ENCODE measurements at places on chromosomes 5 and 9.

DNA sequence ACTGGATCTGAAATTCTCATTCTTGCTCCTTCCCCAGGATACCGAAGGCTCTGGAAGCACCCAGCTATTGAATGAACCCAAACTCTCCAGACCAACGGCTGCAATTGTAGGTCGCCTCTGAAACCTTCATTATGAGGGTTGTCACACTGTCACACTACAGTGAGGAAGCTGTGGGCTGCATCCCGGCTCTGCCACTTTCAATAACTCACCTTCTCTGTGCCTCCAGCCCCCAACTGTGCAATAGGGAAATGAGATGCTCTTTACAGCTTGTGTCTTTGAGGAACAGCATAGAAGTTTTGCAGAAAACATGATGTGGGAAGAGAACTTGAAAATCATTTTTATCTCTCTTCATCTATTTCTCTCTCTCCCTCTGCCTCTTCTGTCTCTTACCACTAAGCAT lies 69.6 kb upstream of the TGFBR1 start:
- H3K27me3 ChIP-seq = no peaks in the 10 kb centered on the region
- H3K27ac ChIP-seq = no peak overlapping the region
- H3K4me3 ChIP-seq = no peak overlapping the region
- H3K4me1 ChIP-seq = peaks cover 50% of the 10 kb centered on the region
- H3K36me3 ChIP-seq = peaks cover under 1% of the 10 kb centered on the region
- no peak for DNase-seq

DNA sequence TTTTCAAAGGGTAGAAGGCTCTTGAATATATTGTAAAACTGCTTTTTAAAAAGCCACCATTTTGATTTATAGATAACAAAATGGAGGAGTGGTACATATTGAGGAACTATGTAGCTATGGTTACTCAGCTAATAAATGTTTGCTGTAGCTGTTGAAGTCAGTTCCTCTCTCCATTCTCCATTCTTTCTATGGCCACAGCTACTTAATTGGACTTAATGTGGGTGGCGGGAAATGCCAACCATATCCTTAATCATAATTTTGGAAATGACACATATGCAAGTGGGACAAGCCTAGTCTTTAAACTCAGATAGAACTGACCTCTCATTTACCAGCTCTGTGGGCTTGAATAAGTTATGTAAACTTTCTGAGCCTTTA lies 10.6 kb downstream of the CDKN2A start:
- H3K27ac ChIP-seq = no peak overlapping the region
- H3K4me1 ChIP-seq = peaks cover 9% of the 10 kb centered on the region
- peaks cover 72% of the 10 kb centered on the region for H3K27me3 ChIP-seq
- H3K4me3 ChIP-seq = no peak overlapping the region
- H3K36me3 ChIP-seq = peaks cover 7% of the 10 kb centered on the region

GRCh38 chr5:176810687-176811501 lies 535 bp downstream of the UNC5A start:
- H3K36me3 ChIP-seq = no peaks in the 10 kb centered on the region
- peak overlapping the region; percentile 53 for H3K4me3 ChIP-seq
- H3K27ac ChIP-seq = no peak overlapping the region
- DNase-seq = no peak

DNA sequence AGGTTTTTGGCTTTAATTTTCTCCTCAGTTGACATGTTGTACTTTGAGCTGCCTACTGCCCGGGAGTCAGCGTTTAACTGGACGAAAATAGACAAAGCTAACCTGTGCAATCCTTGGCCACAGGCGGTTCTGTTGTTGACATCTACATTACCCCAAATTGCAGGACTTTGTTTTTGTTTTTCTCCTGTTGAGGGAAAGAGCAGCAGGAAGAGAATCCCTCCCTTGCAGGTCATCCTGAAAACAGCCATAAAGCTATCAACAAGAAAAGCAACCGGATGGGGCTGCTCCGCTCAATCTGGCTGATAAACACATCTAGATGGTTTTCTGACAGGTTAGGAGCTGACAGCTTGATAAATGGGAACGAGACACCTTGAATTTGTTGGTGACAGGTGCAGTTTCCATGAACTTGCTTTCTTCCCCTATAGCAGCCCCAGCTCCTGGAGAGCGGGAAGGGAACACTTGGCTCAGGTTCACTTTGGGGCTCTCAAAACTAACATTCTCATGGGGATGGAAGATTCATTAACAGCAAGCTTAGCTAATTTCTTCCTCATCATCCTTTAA lies 331.5 kb downstream of the SLIT3 start:
- H3K4me1 ChIP-seq = no peaks in the 10 kb centered on the region
- DNase-seq = no peak
- no peak overlapping the region for H3K27ac ChIP-seq
- no peak overlapping the region for H3K4me3 ChIP-seq

DNA sequence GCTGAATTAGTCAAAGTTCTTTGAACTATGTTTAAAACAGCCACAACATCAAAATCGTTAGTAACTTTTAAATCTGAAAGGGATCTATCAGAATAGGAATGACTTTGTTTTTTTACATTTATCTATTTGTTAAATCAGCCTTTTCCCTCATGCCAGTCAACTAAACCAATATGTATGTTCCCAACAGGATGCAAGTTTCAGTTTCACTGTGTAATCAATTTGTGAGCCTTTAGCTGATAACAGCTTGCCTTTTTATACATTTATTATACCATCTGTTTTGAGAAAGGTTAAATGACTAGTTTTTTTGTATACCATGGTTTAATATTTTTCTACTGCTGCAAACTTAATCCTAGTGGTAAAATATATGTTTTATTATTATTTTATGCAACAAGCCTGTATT lies 8.9 kb downstream of the TMED7 start:
- no peak overlapping the region for H3K4me3 ChIP-seq
- H3K27me3 ChIP-seq = no peaks in the 10 kb centered on the region
- H3K4me1 ChIP-seq = peaks cover 10% of the 10 kb centered on the region
- H3K36me3 ChIP-seq = peaks cover 52% of the 10 kb centered on the region
- no peak for DNase-seq

- H3K36me3 ChIP-seq = no peaks in the 10 kb centered on the region
- H3K4me3 ChIP-seq = no peak overlapping the region
- no peak overlapping the region for H3K27ac ChIP-seq
- H3K4me1 ChIP-seq = no peaks in the 10 kb centered on the region
- no peaks in the 10 kb centered on the region for H3K27me3 ChIP-seq
Observed at GRCh38 chr5:168790002-168790635, 211.0 kb upstream of the PANK3 start.

- peaks cover 70% of the 10 kb centered on the region for H3K36me3 ChIP-seq
- DNase-seq = no peak
- no peak overlapping the region for H3K4me3 ChIP-seq
- H3K27ac ChIP-seq = peak overlapping the region; percentile 44
- no peaks in the 10 kb centered on the region for H3K4me1 ChIP-seq
Observed at GRCh38 chr9:33331377-33331891, 41.1 kb downstream of the NFX1 start.

DNA sequence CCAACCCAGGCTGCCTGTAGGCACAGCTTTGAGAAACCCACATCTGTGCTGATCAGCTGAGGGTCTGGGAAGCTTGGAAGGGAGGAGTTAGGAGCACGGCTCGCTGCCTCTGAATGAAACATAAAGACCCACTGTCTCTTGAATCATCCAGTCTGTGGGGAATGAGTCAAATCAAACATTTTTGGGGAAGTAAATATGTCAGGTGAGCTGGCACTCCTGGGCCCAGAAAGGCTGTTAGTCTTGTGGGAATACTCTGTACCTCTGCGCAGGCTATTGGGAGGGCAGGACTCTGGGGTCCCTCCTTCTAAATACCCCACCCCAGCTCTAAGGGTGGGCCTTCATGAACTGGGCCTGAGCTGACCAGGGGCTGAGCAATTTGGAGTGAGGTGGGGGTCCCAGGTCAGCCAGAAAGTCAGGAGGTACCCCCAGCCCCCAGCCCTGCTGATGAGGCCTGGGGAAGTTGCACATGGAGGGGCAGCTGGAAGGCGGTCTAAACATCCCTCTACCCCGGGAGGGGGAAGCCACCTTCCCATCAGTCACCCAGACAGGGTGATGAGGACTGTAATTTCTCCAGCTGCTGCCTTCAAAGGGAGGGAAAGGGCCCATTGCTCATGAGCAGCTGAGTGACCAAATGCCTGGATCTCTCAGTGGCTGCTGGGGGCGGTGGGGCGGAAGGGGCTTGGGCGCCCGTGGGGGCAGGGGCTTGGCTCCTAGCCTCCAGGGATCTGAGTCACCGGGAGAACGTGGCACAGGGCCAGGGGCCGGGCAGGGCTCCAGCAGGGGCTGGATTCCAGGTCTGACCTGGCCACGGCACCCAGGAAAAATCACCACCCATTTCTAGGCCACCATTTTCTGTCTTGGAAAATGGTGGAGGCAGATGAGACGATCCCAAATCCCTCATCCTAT lies 10.8 kb downstream of the FIBCD1 start:
- no peak for DNase-seq
- H3K4me3 ChIP-seq = no peak overlapping the region
- H3K27ac ChIP-seq = no peak overlapping the region
- peaks cover 22% of the 10 kb centered on the region for H3K27me3 ChIP-seq
- H3K36me3 ChIP-seq = no peaks in the 10 kb centered on the region

- H3K36me3 ChIP-seq = peaks cover 19% of the 10 kb centered on the region
- H3K4me1 ChIP-seq = peaks cover 35% of the 10 kb centered on the region
- DNase-seq = no peak
- H3K27me3 ChIP-seq = peaks cover 3% of the 10 kb centered on the region
- H3K4me3 ChIP-seq = no peak within 1 kb of the TSS
Observed at GRCh38 chr9:21141427-21141882, at the start of gene IFNW1. IFNW1 (minus strand) TSS chr9:21141832; CDS start chr9:21141570, 262 bp downstream.

- H3K27me3 ChIP-seq = peaks cover 7% of the 10 kb centered on the region
- H3K4me1 ChIP-seq = no peaks in the 10 kb centered on the region
- H3K27ac ChIP-seq = no peak overlapping the region
- H3K36me3 ChIP-seq = no peaks in the 10 kb centered on the region
- no peak for DNase-seq
- no peak overlapping the region for H3K4me3 ChIP-seq
Observed at GRCh38 chr9:124120272-124120671, 108.7 kb downstream of the LHX2 start.

DNA sequence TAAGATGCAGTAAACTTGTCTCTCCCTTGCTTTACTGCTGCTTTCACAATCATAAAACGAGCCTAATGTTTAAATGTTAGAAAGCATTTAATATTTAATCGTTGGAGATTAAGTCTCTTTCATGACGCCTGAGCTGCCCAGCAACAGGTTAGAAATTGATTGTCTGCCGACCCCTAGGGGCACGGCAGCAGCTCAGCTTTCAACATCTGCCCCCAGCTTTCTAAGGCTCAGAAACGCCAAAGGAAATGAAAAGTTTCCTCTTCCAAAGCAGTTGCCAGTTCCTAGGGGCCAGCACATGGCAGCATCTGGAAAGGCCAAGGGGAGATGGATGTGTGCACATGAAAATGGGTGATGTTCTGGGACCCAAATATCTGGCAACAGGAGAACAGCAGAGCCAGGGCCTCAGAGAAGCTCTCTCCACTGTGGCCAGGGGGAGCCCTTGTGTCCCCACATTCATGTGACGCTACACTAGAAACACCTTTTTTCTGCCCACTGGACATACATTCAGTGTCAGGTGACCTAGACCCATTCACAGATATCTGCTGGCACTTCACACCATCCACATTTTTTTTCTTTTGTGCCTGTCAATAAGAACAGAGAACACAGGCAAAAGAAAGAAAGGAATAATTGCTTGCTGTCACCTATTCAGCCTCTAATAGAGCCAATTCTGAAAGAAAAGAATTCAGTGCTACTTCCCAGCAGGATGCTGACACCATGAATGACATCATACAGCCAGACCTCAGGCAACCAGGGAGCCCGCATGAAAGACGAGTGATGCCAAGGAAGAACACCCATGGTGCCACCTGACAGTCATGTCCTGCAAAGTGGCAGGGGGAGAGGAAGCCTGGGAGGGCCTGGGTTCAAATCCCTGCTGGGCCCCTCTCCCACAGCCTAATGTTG lies 205.0 kb upstream of the TAS2R1 start:
- H3K4me1 ChIP-seq = no peaks in the 10 kb centered on the region
- DNase-seq = no peak
- no peak overlapping the region for H3K27ac ChIP-seq
- no peaks in the 10 kb centered on the region for H3K27me3 ChIP-seq
- no peak overlapping the region for H3K4me3 ChIP-seq
- no peaks in the 10 kb centered on the region for H3K36me3 ChIP-seq

- H3K36me3 ChIP-seq = no peaks in the 10 kb centered on the region
- H3K4me1 ChIP-seq = no peaks in the 10 kb centered on the region
- no peak for DNase-seq
Observed at GRCh38 chr9:38185647-38186403, 116.8 kb upstream of the SHB start.

- H3K4me1 ChIP-seq = peaks cover 29% of the 10 kb centered on the region
- H3K27ac ChIP-seq = no peak overlapping the region
- DNase-seq = no peak
- H3K27me3 ChIP-seq = peaks cover 3% of the 10 kb centered on the region
Observed at GRCh38 chr9:36187414-36187813, 3.3 kb upstream of the CLTA start.

DNA sequence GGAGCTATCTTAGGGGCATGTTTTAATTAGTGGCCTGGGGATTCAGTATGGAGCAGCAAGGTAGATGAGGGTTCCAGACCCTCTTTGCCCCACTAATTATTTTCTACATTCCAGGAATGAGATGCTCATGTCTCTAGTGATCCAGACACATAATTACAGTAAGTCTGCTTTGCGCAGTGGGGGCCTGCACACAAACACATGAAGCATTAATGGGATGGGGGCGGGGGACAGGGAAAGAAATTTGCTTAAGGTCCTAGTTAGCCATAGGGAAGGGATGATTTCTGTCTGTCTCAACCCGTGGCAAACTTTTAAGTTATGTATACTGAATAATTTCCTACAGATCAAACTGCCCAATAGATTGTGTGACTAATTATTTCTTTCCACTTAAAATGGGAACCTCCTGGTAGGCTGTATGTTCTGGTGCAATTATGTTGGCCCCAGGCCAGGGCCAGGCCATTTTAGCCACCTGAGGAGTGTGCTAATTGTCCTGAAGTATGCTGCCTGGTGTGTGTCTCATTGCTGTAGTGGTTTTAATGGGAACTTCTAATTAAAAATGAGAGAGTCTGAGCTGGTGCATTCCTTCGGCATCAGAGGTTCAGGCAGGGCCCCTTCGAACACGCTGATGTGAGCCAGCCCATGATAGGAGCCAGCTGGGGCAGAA lies 134.4 kb downstream of the PTTG1 start:
- DNase-seq = no peak
- no peaks in the 10 kb centered on the region for H3K36me3 ChIP-seq
- peaks cover 3% of the 10 kb centered on the region for H3K27me3 ChIP-seq

- H3K4me1 ChIP-seq = peaks cover 15% of the 10 kb centered on the region
- no peak overlapping the region for H3K4me3 ChIP-seq
- peaks cover 24% of the 10 kb centered on the region for H3K27me3 ChIP-seq
- DNase-seq = no peak
- no peak overlapping the region for H3K27ac ChIP-seq
- H3K36me3 ChIP-seq = peaks cover 1% of the 10 kb centered on the region
Observed at GRCh38 chr9:121302786-121303185, 34.8 kb downstream of the GSN start.

GRCh38 chr9:38371495-38371894 lies 21.0 kb upstream of the ALDH1B1 start:
- no peak overlapping the region for H3K4me3 ChIP-seq
- no peaks in the 10 kb centered on the region for H3K4me1 ChIP-seq
- no peak overlapping the region for H3K27ac ChIP-seq
- DNase-seq = no peak
- H3K36me3 ChIP-seq = no peaks in the 10 kb centered on the region

Measured in activated CD8-positive, alpha-beta memory T cell treated with anti-CD3 and anti-CD28 coated beads, Interleukin-2, amount 10 ng/mL, durations not matched to agents 7 days and 5 days (primary cell).